ENCODE measurements at places on chromosomes 13 and 19.

GRCh38 chr19:18227781-18228271 lies 1.6 kb upstream of the PDE4C start:
- DNase-seq = no peak

- no peak for DNase-seq
Observed at GRCh38 chr13:98488736-98489135, 88.2 kb downstream of the STK24 start.

GRCh38 chr13:58190577-58190976 lies 559.0 kb downstream of the PCDH17 start:
- DNase-seq = no peak

GRCh38 chr19:1427221-1427920 lies 10.8 kb upstream of the RPS15 start:
- no peak for DNase-seq

DNA sequence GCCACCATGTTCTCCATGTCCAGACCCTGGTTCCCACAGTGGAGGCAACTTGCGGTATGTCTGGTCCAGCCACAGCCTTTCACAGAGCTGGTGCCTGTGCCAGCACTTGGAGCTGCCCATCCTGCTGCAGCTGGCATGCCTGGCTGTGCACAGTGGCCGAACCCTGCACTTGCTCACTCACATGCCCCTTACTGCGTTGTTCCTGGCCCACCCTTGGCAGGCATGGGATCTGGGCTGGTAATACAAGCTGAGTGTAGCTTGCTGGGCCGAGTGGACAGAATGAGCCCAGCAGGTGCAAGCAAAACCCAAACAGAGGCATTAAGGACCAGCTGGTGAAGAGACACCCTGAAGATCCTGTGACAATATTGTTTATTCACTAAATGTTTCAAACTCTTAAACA lies 583.9 kb upstream of the SLITRK6 start:
- DNase-seq = no peak

GRCh38 chr13:93805736-93806135 lies 579.1 kb downstream of the GPC6 start:
- no peak for DNase-seq

DNA sequence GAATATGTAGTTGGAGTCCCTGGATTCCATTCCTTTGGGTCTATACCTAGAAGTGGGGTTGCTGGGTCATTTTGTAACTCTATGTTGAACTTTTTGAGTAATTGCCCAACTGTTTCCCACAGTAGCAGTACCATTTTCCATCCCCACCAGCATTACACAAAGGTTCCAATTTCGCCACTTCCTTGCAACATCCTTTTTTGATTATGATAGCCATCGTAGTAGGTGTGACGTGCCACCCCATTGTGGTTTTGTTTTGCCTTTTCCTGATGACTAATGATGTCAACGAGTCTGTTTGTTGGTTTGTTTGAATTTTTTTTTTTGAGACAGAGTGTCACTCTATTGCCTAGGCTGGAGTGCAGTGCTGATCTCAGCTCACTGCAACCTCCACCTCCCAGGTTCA lies 3.3 kb upstream of the PEX11G start:
- no peak for DNase-seq

DNA sequence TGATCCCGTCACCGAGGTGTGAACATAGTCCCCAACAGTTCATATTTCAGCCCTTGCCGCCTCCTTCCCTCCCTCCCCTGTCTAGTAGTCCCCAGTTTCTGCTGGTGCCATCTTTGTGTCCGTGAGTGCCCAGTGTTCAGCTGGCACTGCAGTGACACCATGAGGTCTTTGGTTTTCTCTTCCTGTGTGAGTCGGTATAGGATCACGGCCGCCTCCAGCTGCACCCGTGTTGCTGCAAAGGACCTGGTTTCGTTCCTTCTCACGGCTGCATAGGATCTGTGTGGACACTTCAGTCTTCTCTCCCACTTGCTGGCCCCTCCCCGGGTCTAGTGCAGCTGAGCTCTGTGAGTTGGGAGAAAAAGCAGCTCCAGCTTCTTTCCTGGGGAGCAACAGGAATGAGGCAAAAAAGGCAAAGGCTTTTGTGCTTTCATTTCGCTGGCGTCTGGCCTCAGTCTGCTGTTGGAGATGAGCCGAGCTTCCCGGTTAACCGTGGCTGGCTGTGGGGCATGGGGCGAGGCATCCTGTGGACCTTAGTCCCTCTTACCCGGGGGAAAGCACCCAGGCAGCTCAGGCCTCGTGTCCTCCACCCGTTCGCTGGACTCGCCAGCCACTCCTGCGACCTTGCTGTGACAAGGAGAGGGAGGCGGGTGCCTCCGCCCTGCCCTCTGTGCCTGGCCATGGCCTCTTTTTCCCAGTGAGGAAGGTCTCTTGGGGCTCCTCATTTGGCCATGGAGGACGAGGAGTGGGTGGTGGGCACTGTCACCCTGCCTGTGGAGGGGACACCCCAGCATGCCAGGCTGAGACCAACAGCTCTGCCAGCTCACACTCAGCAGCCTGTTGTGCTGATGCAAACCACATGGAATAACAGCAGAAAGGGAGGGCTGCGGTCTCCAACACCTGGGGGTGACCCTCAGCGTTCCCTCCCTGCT lies 196.5 kb downstream of the TEX29 start:
- DNase-seq = no peak

DNA sequence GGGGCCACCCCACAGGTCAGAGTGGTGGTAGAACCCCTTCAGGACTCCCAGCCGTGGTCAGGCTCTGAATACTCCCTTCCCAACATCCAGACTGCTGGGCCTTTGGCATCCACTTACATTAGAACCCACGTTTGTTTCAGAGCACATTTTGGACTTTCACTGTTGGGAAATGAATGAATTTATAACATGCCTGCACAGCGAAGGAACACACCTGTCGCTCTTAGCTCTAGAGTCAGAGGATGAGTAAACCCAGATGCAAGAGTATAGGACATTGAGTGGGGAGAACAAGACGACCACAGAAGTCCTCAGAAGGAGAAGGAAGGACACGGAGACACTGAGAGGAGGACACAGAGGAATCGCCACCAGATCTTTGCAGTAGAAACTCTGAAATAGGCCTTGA lies 30.9 kb downstream of the SHISA2 start:
- DNase-seq = no peak

DNA sequence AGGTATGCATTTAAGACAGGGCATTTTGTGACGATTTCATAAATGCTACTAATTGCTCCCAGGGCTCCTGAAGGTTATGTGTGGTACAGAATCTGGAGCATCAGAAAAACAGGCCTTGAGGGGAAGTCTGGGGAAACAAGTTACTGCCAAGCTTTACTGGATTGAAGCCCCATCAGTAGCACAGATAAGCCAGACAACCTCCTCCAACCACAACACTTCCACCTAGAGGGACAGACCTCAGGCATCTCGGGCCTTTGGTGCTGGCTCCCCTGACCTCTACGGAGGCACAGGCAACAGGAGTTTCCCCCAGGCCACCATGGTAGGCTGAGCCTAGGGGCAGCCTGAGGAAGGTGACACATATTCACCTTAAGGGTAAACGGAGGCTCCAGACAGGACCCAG lies 54.1 kb downstream of the ABCC4 start:
- DNase-seq = no peak

Data from muscle of back (tissue), 13 donors.